ENCODE measurements at places on chromosomes 2 and 18.

DNA sequence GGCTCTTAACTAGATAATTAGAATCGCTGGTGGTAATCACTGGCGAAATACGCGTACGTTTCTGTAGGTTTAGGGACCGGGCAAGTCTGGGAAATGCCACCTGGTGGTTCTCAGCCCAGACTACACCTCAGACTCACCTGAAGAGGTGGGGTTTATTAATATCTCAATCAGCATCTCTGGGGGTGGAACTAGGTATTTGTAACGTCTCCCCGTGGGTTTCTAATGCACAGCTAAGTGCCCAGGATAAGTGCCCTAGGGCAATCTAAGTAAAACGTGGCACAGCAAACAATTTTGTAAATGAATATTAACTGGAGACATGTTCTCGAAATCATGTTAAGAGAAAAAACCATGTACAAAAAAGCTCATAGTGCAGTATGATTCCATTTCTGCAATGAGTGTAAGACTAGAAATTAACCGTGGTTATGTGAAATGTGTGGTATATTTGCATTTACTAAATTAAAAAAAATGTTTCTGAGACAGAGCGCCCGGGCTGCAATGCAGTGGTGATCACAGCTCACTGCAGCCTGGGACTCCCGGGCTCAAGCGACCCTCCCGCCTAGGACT, 760 bp upstream of the CNOT11 start:
- peak; percentile 58 for DNase-seq

DNA sequence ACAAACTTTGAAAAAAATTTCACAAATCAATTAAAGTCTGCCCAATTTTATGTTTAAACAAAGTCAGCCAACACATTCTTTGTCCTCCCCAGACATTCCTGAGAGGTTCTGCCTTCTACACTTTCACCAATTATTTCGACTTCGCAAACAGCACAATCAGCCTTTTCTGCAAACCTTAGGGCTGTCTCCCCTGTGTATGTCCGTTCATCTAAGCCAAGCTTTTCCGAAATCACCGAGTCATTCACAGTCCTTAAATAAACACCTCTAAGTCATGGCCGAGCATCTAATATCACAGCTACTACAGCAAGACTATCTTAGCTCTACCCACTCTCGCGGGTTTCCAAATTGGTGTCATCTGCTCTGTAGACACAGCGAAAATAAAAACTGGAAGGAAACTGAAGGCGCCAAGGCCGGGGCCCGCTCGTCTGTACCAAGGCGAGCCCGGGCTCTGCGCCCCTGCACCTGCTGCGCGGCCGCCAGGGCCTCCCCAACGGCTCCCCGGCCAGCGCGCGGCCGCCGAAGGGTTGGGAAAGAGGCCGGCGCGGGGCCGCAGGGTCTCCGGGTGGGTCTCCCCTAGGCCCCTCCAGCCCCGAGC, 730 bp downstream of the ODC1 start:
- DNase-seq, result peak; percentile 57

DNA sequence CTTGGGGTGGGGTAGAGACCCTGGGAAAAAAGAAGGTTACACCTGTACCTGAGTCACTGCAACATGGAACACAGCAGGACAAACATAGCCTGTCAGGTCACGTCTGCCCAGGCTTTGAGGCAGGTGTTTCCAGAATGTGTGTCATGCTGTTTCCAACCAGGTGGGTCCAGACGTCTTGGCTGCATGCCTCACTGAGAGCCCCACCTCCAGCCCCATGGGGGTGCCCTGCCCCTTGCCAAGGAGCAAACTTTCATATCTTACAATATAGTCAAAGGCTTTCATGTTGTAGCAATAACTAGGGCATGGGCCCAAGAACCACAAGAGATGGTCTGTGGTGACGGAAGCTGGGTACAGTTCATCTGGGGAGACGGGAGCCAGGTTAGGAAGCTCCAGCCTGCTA, 499.7 kb downstream of the BCL11A start:
- DNase-seq, result no peak

DNA sequence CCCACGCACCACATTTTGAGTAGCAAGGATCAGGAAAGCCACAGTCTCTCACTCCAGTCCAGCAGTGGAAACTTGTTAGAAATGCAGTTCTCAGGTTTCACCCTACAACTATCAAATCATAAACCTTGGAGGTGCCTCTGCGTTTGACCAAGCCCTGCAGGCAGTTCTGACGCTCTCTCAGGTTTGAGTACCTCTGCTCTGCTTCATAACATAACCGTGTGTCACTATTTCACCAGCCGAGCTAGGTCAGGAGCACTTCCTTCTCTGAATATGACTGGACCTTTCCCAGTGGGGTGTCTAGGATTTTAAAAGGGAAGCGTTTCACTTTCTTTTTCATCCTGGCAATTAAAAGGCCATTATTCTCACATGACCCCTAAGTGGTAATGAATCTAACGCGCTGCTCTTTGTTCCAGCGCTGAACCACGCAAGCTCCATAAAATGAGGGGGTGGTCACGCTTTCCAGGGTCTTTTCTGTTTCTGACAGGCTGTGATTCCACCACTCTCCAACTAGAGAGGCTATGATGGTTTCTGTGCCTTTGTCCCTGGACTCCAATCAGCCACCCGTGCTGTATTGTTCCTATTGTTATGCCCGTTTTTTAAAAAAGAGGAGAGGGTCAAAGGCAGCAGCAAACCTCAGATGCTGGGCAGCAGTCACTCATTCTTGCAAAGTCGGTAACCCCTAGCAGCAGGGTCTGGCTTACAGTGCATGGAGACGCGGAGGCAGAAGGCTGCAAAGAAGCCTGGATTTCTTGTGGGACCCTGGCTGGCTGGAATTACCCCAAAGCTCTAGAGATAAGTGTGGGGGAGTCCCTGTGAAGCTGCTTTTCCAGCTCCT, 75.2 kb upstream of the CTNNA2 start:
- no peak for DNase-seq

DNA sequence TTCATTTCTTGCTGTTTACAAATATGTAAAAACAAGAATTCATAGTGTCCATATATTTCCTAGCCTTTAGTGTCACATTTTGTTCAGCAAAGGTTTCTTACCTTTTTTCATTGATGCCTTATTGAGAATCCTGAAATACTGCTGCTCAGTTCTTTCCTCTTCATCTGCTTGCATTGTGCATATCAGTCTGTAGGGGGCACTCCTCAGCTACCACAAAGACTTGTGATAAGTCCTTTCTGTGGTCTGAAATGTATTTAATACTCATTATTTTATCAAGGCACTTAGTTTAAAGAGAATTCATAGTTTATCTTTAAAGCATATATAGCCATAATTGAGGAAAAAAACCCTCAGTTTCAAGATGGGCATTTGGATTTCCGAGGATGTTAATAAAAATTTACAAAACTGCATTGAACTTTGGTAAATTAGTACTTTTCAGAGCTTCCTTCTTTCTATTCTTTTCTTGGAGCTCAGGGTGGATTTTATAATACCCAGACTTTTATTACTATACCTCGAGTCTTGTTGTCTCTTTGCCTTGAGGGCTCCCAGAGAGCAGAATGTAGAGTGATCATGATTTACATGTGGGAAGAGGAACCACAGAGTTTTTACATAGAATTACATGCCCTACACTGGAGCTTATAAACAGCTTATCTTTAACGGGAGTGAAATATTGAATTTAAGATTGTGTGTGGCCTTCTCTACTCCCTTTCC, 570.1 kb downstream of the PLCL1 start:
- peak; percentile 74 for DNase-seq

GRCh38 chr2:33477473-33478468, 1.3 kb downstream of the RASGRP3 start:
- no peak for DNase-seq

GRCh38 chr2:173008786-173009185, 66.9 kb upstream of the MAP3K20 start:
- no peak for DNase-seq

DNA sequence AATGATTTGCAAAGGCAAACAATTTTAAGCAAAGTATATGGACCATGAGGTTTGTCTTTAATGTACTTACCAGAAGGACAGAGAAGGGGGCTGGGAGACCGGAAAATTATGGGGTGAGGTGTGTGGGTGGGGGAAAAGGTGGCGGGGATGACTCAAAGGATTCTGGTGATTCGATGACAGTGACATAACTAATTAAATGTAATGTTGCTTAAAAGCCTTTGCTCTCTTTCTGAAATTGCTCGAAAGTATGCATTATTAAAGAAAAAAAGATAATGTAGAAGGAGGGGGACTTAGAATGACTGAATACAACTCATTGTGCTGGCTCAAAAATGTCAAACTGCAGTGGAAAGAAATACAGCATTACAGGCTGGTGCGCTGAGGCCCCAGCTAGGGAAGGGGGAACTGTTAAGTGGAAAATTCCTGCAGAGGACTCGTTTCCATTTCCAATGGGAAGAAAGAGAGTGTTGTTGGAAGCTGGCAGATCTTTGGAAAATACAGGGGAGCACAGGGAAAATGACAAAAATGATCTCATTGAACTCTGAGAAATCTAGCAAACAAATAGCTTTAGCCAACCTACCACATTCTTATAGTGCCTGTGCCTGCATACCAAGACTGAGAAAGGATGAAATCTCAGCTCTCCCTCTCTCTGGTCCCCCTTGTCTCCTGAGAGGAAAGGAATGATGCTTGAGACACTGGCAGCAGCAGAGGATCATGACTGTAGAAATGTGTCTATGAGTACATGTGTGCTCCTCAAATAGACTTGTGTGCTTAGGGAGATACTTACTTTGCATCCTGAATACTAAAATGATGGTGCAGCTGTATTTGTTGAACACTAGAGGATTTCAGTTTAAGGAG, 632.4 kb downstream of the NYAP2 start:
- no peak for DNase-seq

DNA sequence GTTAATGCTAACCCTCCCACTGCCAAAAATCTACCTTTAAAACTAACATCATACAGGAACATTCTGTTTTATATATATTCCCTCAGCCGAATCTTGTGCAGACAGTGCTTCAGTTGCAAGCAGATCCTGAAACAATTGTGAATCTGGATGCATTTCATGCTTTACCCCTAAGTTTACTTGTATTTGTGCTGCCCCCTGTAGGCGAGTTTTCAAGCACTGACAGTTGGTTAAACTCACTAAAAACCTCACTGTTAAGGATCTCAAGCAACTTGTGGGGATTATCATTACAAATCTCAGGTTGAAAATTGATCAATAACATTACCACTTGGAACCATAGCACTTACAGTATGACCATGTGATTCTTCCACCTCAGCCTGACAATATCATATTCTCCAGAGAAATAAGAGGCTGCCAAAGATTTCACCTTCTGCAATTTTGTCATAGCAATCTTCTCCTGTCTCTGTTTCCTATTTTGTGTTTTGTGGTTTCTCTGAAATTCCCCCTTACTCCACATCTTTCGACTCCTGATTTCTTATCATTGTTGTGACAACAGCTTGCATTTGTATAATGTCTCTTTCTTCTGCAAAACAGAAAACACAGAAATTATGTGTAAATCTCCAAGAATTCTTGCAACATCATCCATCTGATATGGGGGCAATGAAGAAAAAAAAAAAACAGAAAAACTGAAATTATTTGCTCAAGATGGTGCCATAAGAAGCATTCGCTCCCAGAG, 354.6 kb upstream of the SETBP1 start:
- DNase-seq, result peak; percentile 63

GRCh38 chr2:99857372-99857771, 285.0 kb downstream of the AFF3 start:
- no peak for DNase-seq

- no peak for DNase-seq
These were observed 813.7 kb upstream of the ACVR2A start for GRCh38 chr2:147030966-147031720.
